Upper lobe of left lung (tissue), 6 donors: ENCODE measurements at places on chromosomes 6 and 20.

DNA sequence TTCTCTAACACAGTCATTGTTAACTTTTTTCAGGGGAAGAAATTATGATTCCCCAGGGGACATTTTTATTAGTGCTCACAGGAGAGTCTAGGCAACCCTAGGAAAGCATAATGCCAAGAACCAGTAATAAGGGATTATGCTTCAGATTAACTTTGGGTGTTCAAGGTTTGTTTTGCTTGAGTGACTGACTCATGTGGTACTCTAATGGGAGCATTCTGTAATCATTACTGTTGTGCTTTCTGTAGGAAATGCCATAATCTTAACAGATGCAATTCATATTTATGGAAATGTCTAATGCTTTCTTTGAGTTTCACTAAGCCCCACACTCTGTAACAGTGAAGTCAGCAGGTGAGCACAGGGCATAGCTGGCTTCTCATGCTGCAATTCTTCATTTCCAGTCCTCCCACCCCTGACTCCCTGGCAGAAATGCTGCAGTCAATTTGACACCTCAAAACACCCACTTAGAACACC, 263.4 kb upstream of the MAN1A1 start:
- DNase-seq = no peak
- no peaks in the 10 kb centered on the region for H3K4me1 ChIP-seq
- no peak overlapping the region for H3K4me3 ChIP-seq
- no peak overlapping the region for H3K27ac ChIP-seq
- no peaks in the 10 kb centered on the region for H3K27me3 ChIP-seq

DNA sequence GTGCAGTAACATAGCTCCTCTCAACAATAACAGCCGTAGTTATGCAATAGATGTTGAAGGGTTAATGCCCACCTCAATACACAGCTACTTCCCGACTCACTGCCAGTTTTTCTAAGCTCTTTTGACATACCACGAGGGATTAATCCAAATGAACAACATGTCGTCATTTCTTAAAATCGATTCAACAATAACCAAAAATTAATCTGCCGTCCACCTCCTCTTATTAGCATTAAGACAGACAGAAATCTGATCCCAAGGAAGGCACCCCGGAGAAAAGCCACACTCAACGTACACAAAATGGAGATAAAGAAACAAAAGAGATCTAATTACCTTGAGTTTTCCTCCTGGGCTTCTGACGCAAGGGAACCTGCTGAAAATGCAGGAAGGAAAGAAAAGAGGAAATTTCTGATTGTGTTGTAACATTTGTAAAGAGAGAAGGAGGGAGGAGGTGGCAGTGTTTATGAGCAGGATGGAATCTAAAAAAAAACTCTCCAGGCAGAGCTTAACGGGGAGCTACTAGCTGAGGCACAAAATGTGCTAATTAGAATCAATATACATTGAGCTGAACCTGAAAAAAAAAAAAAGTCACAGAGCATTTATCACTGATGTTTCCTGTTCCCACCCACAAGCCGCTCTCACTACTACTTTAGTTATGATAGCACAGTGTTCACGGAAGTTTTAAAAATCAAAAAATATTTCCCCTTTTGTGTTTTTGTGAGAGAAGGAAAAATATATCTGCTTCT, 109.3 kb downstream of the IPCEF1 start:
- H3K36me3 ChIP-seq = no peaks in the 10 kb centered on the region
- no peak for DNase-seq
- H3K4me3 ChIP-seq = no peak overlapping the region
- H3K4me1 ChIP-seq = no peaks in the 10 kb centered on the region
- H3K27ac ChIP-seq = no peak overlapping the region

DNA sequence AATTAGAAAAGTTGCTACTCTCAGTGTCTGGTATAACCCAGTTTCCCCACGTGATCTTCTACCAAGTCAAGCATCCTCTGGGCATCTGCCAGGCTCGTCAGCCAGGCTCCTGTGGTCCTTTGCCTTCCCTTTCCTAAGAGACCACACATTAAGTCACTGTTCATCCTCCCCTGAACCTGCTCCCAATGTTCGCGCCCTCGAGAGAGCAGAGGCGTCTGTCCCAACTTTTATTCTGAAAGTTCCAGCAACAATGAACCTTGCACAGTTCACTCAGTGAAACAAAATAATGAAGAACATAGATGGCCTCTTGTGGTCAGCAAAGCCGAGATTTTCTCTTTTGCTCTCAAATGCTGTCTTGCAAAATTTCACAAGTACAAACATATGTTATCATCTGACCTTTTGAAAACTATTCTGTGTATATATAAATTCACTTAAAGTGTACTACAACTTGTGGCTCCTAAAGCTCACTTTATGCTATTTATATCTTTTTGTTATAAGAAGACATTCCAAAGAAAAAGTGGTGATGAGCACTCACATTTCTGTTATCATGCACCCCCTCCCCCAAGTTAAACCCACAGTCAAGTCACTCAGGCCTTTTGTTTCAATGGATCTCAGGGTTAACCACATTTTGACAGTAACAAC, 39.2 kb upstream of the NHSL1 start:
- no peak overlapping the region for H3K4me3 ChIP-seq
- no peak for DNase-seq
- H3K27ac ChIP-seq = no peak overlapping the region
- H3K27me3 ChIP-seq = no peaks in the 10 kb centered on the region

DNA sequence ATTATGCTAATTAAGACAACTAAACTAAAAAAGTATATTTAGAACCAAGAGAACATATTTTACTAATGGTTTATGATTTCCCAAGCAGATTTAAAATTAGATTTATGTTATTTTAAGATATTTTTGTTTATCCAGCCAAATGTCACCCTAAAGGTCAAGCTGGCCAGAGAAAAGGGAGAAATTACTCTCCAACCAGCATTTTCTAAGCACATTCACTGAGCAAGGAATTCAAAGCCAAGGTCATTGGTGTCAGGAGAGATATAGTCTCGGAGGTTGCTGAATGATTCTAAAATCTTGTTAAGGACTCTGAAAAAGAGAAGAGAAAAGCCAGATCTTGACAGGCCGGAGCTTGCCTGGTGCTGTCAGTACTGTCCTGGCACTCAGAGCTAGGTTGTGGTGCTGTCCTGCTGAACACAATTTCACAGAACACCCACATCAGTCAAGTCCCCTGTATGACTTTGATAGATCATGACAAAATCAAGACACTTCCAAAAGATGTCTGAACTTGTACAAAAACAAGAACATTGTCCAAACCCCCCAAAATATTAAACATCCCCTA, 222.3 kb upstream of the SMLR1 start:
- peak overlapping the region; percentile 40 for H3K27ac ChIP-seq
- H3K4me3 ChIP-seq = no peak overlapping the region
- no peaks in the 10 kb centered on the region for H3K4me1 ChIP-seq
- H3K36me3 ChIP-seq = no peaks in the 10 kb centered on the region

- no peak overlapping the region for H3K4me3 ChIP-seq
- peaks cover 22% of the 10 kb centered on the region for H3K4me1 ChIP-seq
- no peak overlapping the region for H3K27ac ChIP-seq
- H3K36me3 ChIP-seq = no peaks in the 10 kb centered on the region
- DNase-seq = no peak
Measured at GRCh38 chr6:13384506-13384905, 56.2 kb upstream of the TBC1D7 start.

DNA sequence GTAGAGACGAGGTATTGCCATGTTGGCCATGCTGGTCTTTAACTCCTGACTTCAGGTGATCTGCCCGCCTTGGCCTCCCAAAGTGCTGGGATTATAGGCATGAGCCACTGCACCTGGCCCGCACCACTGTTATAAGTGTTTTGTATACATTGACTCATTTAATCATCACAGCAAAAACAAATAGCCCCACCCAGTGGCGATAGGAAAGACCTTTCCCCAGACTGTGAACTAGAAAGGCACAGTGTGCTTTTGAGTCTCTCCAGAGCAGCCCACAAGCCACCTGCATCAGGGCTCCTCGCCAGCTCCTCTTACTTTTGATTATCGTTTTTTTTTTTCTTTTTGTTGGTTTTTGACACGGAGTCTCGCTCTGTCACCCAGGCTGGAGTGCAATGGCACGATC, 27.9 kb upstream of the ZFP64 start:
- H3K4me1 ChIP-seq = no peaks in the 10 kb centered on the region
- no peak for DNase-seq
- no peak overlapping the region for H3K4me3 ChIP-seq

- H3K36me3 ChIP-seq = no peaks in the 10 kb centered on the region
- no peak for DNase-seq
- H3K4me3 ChIP-seq = no peak overlapping the region
- H3K4me1 ChIP-seq = peaks cover 9% of the 10 kb centered on the region
- no peaks in the 10 kb centered on the region for H3K27me3 ChIP-seq
Measured at GRCh38 chr6:167696296-167696695, 130.4 kb upstream of the AFDN start.

DNA sequence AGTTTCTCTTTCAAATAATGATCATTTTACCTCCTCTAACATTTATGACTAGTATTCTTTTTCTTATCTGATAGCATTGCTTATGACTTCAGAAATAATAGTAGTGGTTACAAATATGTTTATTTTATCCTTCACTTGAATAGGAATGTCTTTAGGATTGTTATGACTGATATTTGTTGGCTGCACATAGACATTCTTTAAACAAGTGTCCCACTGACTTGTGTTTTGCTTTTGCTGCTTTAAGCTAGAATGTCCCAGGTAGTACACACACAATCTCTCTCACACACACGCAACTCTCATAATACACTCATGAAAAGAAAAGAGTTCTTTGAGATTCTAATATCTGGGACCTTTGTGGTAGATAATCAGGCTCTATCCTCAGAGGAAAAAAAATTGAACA, 21.6 kb downstream of the KIAA1586 start:
- peaks cover 11% of the 10 kb centered on the region for H3K36me3 ChIP-seq
- no peak overlapping the region for H3K4me3 ChIP-seq
- H3K27ac ChIP-seq = no peak overlapping the region
- H3K4me1 ChIP-seq = no peaks in the 10 kb centered on the region
- H3K27me3 ChIP-seq = no peaks in the 10 kb centered on the region
